Suppressor macrophage treated with lipopolysaccharide for 4 hours (primary cell): ENCODE measurements at places on chromosomes 13 and 19.

DNA sequence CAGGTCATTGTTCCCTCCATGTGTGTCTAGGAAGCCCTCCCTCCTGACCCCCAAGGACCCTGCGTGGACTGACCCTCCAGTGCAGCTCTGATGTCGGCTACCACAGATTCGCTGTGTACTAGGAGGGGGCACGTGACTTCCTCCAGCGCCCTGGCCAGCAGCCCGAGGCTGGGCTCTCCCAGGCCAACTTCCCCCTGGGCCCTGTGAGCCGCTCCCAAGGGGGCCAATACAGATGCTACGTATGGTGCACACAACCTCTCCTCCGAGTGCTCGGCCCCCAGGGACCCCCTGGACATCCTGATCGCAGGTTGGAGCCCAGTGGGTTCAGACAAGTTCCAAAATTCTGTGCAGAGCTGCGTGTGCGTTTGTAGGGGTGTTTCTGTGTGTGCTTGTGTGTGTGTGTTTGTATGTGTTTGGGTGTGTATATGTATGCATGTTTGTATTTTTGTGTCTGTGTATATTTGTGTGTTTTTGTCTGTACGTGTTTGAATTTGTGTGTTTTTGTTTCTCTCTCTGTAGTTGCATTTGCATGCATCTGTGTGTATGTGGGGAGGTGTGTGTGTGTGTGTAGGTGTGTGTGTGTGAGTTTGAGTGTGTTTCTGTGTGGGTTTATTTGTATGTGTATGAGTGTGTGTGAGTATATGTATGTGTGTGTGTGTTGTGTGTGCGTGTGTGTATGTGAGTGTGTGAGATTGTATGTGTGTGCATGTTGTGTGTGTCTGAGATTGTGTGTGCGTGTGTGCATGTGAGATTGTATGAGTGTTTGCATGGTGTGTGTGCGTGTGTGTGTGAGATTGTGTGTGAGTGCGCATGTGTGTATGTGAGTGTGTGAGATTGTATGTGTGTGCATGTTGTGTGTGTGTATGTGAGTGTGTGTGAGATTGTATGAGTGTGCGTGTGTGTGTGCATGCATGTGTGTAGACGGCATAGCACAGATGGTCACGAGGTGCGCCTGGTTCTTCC lies 21.4 kb upstream of the LILRA2 start:
- peak; percentile 32 for DNase-seq

- peak; percentile 40 for DNase-seq
Observed at GRCh38 chr13:32022311-32022710, 9.3 kb upstream of the FRY start.

- no peak for DNase-seq
Observed at GRCh38 chr19:55014714-55015113, 23.4 kb downstream of the GP6 start.

DNA sequence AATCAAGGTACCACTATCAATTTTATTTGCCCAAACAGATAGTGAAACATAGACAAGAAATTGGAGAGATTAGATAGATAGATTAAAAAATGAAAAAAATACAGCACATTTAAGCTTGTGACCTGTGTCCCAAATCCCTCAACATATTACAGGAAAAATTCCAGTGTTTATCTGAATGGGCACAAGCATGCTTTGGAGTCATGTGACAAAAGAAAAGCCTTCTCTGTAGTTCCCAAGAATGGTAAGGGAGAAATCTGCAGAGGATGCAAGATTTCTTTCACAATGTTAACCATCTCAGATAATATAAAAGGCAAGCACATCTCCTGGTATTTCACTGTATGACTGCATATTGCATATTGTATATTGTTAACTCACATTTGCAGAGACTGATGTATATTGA lies 168.0 kb downstream of the PCDH9 start:
- DNase-seq = no peak

GRCh38 chr19:34985249-34986022 lies 14.7 kb upstream of the GRAMD1A start:
- peak; percentile 66 for DNase-seq

DNA sequence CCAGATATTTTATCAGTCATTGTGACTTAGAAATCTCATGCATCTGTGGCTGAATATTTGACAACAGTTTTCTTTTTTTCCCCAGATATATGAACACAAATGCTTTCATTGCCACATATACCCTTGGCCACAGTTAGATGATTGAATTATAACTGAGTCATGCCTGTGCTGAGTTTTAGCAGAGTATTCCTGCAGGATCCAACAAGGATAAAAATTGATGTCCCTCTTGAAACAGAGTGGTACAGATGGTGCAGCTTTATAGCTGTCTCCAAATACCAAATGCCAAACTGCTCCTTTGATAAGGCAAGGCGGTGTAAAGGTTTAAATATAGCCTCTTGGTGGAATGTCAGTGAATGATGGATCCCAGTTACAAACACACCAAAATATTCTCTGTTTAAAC lies 428.5 kb downstream of the GPC6 start:
- no peak for DNase-seq
